ENCODE measurements at places on chromosomes 5 and 9. TPM values are rescaled to one million over a fixed set of nuclear protein-coding genes. Genes with fewer than 3 reads are reported as not detected.

DNA sequence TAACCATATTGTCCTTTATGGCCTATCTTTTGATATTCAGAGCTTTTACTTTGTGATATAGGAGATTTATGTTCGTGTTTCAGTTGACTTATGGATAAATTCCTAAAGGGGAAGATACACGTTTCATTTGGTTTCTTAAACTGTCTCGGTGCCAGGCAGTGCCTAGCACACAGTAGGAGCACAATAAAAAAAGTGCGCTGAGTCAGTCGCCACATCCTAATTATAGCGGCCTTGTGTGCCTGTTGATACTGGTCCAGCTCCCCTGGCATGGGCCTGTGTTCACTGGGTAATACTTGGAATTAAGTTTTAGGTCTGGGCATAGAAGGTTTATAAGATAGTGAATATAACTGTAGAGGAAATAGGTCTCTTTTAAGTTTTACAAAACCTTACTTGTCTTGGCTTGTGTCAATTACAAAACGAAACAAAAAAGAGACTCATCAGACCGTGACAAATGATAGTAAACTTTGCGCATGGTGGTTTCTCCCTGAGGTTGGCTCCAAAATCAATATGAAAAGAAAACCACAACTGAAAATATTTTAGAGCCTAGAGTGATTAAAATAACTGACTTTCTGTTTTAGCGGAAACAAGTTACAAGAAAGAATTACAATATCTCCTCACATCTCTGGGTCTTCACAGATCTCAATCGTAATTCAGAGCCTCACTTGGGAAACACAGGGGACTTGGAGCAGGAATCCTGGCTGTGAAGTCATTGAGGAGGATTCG is 84.8 kb downstream of the MVB12B start:
- H3K27ac ChIP-seq = no peak overlapping the region
- peaks cover 11% of the 10 kb centered on the region for H3K4me1 ChIP-seq
- H3K4me3 ChIP-seq = no peak overlapping the region
- peaks cover 8% of the 10 kb centered on the region for H3K36me3 ChIP-seq

- H3K4me3 ChIP-seq = no peak overlapping the region
- peaks cover 3% of the 10 kb centered on the region for H3K36me3 ChIP-seq
Observed at GRCh38 chr5:10580531-10581423, 16.9 kb downstream of the ANKRD33B start.

DNA sequence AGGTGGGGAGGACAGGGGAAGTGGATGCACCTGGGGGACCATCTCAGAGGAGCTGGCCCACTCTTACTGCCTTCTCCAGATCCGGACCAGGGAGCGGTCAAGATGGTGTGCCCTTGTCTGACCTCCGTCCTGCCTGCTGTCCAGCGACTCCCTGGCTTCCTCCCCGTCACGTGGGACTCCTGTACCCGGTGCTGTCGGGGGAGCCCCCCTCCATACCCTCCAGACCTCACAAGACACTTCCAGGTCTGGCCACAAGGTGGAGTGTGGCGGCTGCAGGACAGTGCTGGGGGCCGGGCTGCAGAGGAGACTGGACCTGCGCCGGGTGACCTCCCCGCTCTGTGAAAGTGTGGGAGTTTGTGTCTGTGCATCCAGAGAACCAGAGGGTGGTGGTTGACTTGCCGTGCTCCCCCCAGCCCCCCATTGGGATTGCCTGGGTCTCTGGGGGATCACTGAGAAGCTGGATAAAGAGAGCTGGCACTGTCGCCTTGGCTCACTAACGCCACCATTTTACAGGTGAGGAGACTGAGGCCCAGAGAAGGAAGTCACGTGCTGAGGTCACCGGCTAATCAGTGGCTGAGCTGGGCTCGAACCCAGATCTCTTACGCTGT is 1.9 kb upstream of the CRB2 start:
- DNase-seq = peak; percentile 94
- H3K4me3 ChIP-seq = peak overlapping the region; percentile 85
- no peak overlapping the region for H3K27ac ChIP-seq
- H3K36me3 ChIP-seq = no peaks in the 10 kb centered on the region

CCDC183 gene
- total RNA-seq = 0.93 TPM

- H3K4me1 ChIP-seq = no peaks in the 10 kb centered on the region
- DNase-seq = no peak
- no peaks in the 10 kb centered on the region for H3K36me3 ChIP-seq
Observed at GRCh38 chr9:17062497-17062896, 72.3 kb upstream of the CNTLN start.

PCDHGA7 gene
- total RNA-seq = 0.32 TPM

- H3K4me3 ChIP-seq = no peak overlapping the region
- DNase-seq = no peak
- no peak overlapping the region for H3K27ac ChIP-seq
- H3K4me1 ChIP-seq = peaks cover 24% of the 10 kb centered on the region
- H3K36me3 ChIP-seq = no peaks in the 10 kb centered on the region
Observed at GRCh38 chr5:72622170-72622760, 115.1 kb upstream of the ZNF366 start.

GRCh38 chr9:127897193-127897692 is 2.2 kb downstream of the ST6GALNAC6 start:
- H3K36me3 ChIP-seq = peaks cover 39% of the 10 kb centered on the region
- peak overlapping the region; percentile 85 for H3K4me3 ChIP-seq
- peak; percentile 66 for DNase-seq
- H3K27me3 ChIP-seq = no peaks in the 10 kb centered on the region
- peaks cover 19% of the 10 kb centered on the region for H3K4me1 ChIP-seq

GRCh38 chr9:133101356-133102189 is 19.5 kb downstream of the RALGDS start:
- no peaks in the 10 kb centered on the region for H3K4me1 ChIP-seq
- H3K36me3 ChIP-seq = peaks cover 34% of the 10 kb centered on the region
- H3K4me3 ChIP-seq = no peak overlapping the region
- no peaks in the 10 kb centered on the region for H3K27me3 ChIP-seq
- no peak for DNase-seq
- peak overlapping the region; percentile 27 for H3K27ac ChIP-seq

SHISAL2B gene
- total RNA-seq = 0.55 TPM

PROB1 gene
- 2.2 TPM for total RNA-seq

- peaks cover 87% of the 10 kb centered on the region for H3K27me3 ChIP-seq
- H3K4me3 ChIP-seq = peak overlapping the region; percentile 33
- no peak for DNase-seq
- H3K27ac ChIP-seq = no peak overlapping the region
Observed at GRCh38 chr9:2047144-2047671, 32.1 kb downstream of the SMARCA2 start.

GRCh38 chr9:68999393-69000105 is 14.4 kb downstream of the PRKACG start:
- H3K27me3 ChIP-seq = peaks cover 10% of the 10 kb centered on the region
- H3K4me3 ChIP-seq = no peak overlapping the region
- H3K27ac ChIP-seq = no peak overlapping the region
- peaks cover 8% of the 10 kb centered on the region for H3K4me1 ChIP-seq
- peak; percentile 57 for DNase-seq
- peaks cover 2% of the 10 kb centered on the region for H3K36me3 ChIP-seq

DNA sequence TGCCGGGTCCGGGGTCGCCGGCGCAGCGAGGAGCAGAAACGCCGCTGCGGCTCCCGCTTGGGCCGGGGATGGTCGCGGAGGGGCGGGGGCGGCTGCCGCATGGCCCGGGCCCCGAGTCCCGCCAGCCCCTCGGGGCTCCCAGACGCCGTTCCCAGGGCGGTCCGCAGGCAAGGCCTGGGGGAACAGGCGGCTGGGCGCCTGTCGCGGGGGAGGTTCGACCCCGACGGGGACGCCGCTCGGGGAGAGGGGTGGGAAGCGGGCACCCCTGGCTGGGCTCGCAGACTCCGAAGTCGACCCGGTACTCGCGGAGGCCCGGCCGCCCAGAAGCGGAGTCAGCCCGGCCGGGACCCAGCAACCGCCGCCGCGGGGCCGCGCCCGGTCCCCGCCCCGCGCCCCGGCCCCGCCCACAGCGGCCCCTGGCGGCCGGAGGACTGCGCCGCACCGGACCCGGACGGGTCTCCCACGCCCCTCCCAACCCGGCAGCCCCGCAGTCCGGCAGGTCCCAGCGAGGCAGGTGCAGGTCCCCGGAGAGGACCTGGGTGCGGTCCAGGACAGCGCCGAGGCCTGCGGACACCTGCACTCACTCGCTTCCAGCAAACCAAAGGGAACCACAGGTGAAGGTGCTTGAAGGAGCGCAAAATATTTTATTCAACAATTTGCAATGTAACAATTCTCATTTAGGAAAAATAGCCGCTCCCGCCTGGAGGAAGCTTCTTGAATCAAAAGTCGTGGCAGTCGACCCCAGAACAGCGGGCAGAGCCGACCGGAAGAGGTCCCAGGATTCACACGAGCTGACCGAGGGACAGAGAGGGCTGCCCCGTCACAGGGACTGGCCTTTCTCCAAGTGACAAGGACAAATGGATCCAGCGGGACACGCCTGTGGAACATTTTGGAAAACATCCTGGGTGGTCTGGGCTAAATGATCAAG is at the start of gene INPP5E:
Gene INPP5E, minus strand, starts transcription at position 365 of the 928 bp plus-strand sequence. CDS start 426 bp downstream, outside the sequence.
- peak within 1 kb of the TSS; percentile 92 for H3K4me3 ChIP-seq
- H3K4me1 ChIP-seq = peaks cover 26% of the 10 kb centered on the region
- H3K27ac ChIP-seq = no peak within 1 kb of the TSS
- DNase-seq = peak; percentile 88
- peaks cover 7% of the 10 kb centered on the region for H3K36me3 ChIP-seq

DNA sequence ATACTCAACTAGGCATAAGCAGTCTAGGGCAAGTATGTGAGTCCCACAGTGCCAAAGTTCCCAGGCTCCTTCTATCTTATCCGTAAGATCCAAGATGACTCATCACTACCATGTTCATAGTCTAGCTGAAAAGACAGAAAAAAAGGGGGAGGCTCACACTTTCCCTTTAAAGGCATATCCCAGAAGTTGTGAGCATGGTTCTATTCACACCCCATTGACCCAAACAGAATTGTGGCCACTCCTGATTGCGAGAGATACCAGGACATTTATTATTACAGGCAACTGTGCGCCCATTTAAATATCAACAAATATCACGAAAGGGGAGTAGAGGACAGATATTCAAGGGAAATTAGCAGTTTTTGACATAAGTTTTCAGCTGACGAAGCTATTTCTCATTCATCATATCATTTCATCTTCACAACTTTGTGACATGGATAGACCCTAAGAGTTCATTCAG is 8.1 kb upstream of the PFDN1 start:
- no peak for DNase-seq
- H3K27ac ChIP-seq = no peak overlapping the region
- H3K4me3 ChIP-seq = no peak overlapping the region
- peaks cover 5% of the 10 kb centered on the region for H3K27me3 ChIP-seq
- H3K36me3 ChIP-seq = no peaks in the 10 kb centered on the region

SOX30 gene
- not detected for total RNA-seq

GRCh38 chr5:139660923-139661814 is 13.0 kb downstream of the CXXC5 start:
- H3K4me3 ChIP-seq = peak overlapping the region; percentile 31
- no peak for DNase-seq
- no peaks in the 10 kb centered on the region for H3K36me3 ChIP-seq
- H3K4me1 ChIP-seq = peaks cover 42% of the 10 kb centered on the region
- H3K27me3 ChIP-seq = no peaks in the 10 kb centered on the region

CDH18 gene
- 2.2 TPM for total RNA-seq

- H3K27me3 ChIP-seq = no peaks in the 10 kb centered on the region
- no peaks in the 10 kb centered on the region for H3K4me1 ChIP-seq
- H3K27ac ChIP-seq = no peak overlapping the region
- no peaks in the 10 kb centered on the region for H3K36me3 ChIP-seq
- no peak overlapping the region for H3K4me3 ChIP-seq
Observed at GRCh38 chr5:52738095-52738506, 49.6 kb upstream of the ITGA1 start.

NUP214 gene
- total RNA-seq = 77.9 TPM

- H3K27ac ChIP-seq = no peak overlapping the region
- peaks cover 2% of the 10 kb centered on the region for H3K36me3 ChIP-seq
- no peak for DNase-seq
- H3K4me3 ChIP-seq = no peak overlapping the region
- peaks cover 25% of the 10 kb centered on the region for H3K27me3 ChIP-seq
Observed at GRCh38 chr5:143390941-143391340, 12.5 kb downstream of the NR3C1 start.

- peak; percentile 80 for DNase-seq
- no peaks in the 10 kb centered on the region for H3K4me1 ChIP-seq
- no peak overlapping the region for H3K4me3 ChIP-seq
Observed at GRCh38 chr9:132268725-132269352, 85.9 kb downstream of the SETX start.

FOXI1 gene
- not detected for total RNA-seq

PCDHGB1 gene
- total RNA-seq = 2.8 TPM

GRCh38 chr5:96327722-96328121 is 105.3 kb downstream of the PCSK1 start:
- no peaks in the 10 kb centered on the region for H3K36me3 ChIP-seq
- DNase-seq = no peak
- H3K27me3 ChIP-seq = no peaks in the 10 kb centered on the region
- H3K27ac ChIP-seq = no peak overlapping the region

DNA sequence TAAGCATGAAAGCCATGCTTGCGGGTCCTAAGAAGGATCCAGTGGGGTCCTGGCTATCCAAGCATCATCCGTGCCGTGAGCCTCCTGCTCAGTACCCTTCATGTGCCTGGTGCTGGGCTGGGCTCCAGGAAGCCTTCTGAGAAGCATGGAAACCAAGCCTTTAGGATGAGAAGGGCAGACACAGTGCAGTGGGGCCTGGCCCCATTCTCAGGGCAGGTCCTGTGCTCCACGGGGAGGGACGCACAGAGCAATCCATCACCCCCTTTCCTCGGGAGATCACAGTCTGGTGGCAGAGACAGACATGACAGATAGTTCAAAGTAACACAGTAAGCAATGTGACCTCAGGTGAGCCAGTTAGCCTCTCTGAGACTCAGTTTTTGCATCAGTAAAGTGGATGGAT is 76.9 kb downstream of the RGS3 start:
- DNase-seq = no peak
- H3K4me1 ChIP-seq = peaks cover 77% of the 10 kb centered on the region
- peak overlapping the region; percentile 69 for H3K27ac ChIP-seq
- H3K4me3 ChIP-seq = no peak overlapping the region
- no peaks in the 10 kb centered on the region for H3K27me3 ChIP-seq
- H3K36me3 ChIP-seq = peaks cover 6% of the 10 kb centered on the region

Measured in neural crest cell (in vitro differentiated cells).